ENCODE measurements at places on chromosomes 16 and 17.

GRCh38 chr16:11429123-11429522 lies 83.9 kb downstream of the RMI2 start:
- no peak for DNase-seq

DNA sequence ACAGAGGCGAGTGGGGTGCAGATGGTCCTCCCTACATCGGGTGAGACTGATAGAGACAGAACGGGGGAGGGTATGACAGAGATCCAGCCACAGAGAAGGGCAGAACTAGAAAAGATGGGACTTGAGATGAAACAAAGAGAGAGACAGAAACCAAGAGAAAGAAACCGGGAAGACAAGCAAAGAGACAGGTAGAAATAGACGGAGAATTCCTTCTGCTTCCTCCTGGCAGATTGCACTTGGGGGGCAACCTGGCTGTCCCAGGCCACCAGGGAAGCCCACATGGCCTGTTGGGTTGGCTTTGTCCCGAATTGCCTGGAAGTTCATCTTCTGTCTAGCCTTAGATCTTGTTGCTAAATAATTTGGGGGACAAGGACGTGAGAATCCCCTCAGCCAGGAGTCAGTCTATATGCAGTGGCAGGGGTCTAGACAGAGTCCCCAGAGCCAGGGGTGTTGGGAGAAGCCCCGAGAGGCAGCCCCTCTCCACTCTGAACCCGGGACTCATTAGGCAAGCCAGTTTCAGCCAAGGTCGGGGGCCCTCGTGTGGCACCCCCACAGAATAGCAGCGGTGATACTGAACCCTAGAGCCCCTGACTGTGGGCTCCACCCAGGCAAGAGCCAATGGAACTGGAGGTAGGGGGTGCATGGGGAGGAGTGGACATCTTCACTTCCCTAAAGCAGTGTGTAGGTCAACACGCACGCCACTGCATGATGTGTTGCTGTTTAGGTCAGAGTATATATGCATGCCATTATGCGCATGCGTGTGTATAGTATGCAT lies 627 bp upstream of the TSPOAP1 start:
- DNase-seq, result peak; percentile 57

- no peak for DNase-seq
Observed at GRCh38 chr16:64011650-64012049, 1110.2 kb downstream of the CDH11 start.

DNA sequence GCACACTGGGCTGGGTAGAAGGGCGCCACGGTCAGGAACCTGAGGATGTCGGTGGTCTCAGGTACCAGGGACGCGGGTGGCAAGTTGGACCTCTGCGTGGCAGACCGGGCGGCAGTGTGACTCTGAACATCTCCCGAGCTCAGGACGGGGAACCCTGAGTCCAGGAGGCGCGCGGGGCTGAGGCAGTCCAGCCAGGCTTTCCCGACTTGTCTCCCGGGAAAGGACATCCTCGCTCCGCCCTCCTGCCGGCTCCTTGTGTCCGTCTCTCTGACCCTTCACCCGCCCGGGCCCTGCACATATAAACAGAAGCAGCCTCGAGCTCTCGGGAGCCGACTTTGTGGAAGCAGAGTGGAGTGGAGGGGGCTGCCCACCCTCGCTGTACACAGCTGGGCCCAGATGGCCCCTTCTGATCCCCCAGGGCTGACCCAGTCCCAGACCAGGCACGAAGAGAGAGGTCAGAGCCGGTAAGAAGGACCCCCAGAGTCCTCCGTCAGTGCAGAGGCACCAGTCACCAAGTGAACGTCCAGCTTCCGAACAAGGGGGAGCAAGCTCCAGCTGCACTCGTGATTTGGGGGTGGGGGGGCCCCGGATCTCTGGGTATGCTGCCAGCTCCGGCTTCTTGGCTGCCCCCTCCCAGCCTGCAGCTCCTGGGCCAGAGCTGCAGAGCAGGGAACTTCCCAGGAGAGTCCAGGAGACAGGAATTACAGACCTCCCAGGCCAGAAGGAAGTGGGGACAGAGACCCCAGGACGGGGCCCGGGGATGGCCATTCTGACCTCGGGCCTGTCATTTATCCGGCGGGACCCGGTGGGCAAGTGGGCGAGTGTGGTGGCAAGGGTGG lies 8.5 kb upstream of the P2RX1 start:
- no peak for DNase-seq

- no peak for DNase-seq
Observed at GRCh38 chr16:72908362-72909167, 139.4 kb downstream of the ZFHX3 start.

DNA sequence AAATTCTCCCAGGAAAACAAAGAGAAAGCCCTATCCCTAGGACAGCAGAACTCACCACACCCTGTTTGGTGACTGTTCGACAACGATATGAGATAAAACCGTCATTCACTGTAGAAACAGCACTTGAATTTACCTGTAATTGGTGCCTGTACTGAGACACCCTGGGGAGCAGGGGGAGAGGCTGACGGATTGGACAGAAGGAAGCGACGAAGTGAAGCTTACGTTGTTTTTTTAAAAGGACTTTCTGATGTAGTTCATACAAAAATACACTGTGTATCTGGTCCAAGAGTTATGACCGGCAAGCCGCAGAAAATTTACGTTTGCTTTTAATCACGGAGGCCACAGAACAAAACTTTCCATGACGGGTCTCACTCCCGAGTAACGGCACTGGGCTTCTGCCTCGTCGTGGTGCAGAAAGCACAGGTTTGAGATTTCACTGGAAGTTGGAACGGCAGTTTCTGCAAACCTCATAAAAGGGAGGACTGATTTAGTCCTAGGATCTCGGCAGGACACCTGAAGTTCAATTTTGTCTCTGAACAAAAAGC lies 9.7 kb downstream of the NXN start:
- DNase-seq, result peak; percentile 86

- no peak for DNase-seq
Observed at GRCh38 chr16:79298894-79299799, 301.4 kb downstream of the MAF start.

GRCh38 chr16:10612649-10613179 lies 32.3 kb upstream of the EMP2 start:
- DNase-seq, result no peak

DNA sequence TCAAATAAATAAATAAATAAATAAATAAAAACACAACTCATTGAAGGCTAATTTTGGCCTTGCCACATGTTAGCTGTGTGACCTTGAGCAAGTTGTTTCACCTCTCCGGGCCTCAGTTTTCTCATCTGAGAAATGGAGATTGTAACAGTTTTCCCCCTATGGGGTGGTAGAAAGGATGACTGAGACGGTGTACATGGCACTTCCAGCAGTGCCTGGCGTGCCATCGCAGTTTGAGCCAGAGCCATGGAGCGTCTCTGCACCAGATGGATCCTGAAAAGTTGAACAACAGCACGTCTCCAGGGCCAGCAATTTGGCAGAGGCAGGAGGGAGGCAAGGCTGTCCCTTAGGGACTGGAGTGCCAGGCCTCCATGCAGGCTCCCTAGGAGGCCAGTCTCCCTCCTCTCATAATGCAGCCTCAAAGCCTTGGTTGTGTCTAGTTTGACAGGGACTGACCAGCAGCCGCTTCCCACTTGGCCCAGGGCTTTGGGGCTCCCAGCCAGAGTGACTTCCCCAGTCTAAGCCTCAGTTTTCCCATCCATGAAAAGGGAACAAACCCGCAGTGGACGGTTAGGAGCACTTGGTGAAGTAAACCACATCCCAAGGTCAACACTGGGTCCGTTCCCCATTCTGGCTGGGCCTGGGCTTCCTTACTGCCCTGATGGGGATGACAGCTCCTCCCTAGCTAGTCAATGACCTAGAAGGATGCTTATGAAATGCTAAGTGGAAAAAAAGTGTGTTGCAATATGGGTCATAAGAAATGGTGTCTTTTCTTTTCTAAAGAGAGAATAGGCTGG lies 19.3 kb downstream of the SOCS1 start:
- no peak for DNase-seq

- peak; percentile 3 for DNase-seq
Observed at GRCh38 chr17:53186001-53186400, 636.7 kb upstream of the KIF2B start.

- DNase-seq, result no peak
Observed at GRCh38 chr17:58079300-58080033, 3.8 kb upstream of the DYNLL2 start.

DNA sequence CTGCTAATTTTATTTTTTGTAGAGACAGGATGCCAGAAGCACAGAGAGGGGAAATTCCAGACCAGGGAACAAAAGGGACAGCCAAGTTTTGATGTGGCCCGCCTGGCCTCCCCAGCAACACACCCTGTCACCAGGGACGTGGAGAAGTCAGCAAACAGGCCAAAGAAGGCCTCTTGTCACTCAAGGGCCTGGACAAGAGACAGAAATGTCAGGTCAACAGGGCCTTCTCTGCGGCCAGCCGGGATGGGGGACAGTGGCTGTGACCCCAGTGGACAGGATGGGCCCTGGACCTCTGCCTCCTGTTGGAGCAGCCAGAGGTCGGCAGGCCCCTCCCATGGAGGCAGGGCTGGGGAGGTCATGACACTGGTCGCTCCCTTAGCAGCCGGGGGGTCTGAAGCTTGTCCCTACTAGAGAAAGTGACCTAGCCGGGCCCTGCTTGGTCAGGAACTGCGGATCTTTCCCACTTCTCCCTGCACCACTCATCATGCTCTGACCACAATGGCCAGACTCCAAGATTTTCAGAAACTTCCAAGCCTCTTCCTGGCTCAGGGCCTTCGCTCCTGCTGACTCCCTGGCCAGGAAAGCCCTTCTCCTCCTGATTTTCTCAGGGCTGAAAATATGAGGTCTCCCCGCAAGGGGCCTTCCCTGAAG lies 9.2 kb upstream of the TVP23A start:
- DNase-seq, result peak; percentile 98

DNA sequence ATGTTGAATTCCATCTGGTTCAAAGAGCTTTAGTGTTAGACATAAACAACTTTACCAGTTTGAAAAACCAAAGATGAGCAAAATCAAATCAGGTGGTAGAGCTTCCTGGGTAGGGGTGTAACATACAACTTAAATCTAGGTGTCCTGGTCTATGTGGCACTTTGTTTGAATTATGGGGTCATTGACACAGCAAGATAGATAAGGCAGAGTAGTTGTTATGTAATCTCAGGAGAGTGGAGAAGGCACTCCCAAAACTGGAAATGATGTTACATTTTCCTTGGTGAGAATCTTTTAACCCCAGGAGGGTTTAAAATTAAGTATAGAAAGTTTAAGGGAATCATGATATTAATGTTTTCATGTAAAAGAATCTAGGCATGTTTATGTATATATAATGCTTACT lies 31.9 kb downstream of the CCDC42 start:
- no peak for DNase-seq

GRCh38 chr17:70869402-70870085 lies 700.2 kb downstream of the KCNJ2 start:
- no peak for DNase-seq

DNA sequence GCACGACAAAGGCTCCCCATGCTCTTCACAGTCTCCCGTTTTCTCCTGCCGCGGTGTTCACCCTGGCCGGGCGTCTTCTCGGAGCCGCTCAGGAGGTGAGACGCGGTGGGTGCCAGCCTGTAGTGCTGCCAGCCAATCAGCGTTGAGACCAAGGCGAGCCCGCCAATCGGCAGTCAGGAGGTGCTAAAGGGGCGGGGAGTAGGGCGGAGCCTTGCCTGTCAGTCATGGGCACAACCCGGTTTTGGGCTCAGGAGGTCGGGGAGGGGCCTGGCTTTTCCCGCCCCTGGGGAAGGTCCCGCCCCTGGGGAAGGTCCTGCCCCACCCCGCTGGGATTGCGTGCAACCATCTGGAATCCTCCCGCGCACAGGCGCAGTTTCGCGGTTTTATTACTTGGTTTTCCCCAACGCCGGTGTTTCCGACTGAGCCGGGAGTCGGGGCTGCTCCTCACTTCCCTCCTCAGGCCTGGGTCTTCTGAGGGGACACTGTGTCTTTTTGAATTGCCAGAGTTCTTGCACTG lies at the start of gene PRDM7:
Gene PRDM7 (minus strand): TSS at position 92 of the 517 bp plus-strand sequence. CDS start 1,421 bp downstream, outside the sequence.
- peak; percentile 73 for DNase-seq

DNA sequence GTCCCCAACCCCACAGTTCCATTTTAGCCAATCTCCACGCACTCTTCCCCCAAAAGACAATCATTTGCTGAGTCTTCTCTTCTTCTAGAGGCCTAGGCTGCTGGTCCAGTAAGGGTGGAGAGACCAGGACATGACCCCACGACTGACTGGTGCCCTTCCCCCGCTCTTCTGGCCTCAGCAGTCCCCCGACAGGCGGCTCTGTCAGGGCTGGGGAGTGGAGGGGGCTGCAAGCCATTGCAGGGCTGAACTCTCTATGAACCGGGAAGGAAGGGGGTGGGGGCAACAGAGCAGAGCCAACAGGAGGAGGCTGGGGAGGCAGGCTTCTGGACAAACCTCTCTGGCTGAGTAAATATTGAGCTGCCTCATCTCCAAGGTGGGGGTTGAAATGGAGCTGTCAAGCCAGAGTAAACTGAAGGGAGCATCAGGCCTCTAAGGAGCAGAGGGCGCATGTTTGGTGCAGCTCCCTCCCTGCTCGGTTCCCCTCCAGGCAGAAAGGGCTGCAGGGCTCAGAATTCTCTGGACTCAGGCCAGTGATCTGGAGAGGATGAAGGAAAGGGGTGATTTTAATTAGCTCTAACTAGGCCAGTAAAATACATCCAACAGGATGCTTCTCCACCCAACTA lies 8.7 kb downstream of the HOXB1 start:
- DNase-seq, result peak; percentile 78

DNA sequence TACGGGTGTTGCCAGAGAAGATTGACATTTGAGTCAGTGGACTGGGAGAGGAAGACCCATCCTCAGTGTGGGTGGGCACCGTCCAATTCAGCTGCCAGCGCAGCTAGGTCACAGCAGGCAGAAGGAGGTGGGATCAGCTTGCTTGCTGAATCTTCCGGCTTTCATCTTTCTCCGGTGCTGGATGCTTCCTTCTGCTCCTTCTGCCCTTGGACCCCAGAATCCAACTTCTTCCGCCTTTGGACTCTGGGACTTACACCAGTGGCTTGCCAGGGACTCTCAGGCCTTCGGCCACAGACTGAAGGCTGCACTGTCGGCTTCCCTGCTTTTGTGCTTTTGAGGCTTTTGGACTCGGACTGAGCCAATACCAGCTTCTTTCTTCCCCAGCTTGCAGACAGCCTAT lies 46.1 kb upstream of the RPL38 start:
- DNase-seq, result no peak

DNA sequence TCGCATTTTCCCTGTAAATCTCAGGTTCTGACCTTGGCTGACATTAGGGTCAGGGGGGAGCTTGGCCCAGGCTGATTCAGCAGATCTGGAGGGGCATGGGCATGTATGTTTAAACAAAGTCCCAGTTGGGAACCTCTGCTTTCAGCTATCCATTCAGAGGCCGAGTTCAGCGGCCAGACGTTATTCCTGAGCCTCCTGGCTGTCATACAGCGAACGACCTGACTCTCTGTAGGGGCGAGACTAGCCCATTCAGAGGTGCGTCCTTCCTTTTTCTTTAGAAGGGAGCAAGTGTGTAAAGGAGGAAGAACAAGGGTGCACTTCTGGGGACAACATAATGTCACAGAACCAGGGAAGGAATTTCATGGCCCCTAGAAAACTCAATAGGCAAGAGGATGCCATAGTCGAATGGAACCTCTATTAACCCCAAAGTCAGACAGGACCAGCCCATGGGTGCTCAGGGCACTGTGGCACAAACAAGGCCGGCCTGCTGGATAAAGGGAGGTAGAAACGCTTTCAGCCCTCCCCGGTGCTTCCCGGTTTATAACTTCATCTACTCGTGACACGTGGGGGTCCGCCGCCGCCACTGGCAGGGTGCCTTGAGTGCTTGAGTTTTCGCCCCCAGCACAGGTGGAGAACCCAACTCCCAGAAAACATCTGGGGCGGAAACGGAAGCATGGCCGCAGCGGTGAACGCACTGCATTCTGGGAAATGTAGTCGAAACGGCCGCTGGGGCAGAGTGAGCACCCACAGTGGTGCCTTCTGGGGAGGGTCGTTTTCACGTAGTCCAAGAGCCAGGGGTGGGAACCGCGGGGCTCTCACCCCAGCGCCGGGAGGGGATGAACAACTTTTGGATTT lies 33.2 kb upstream of the PLCG2 start:
- DNase-seq, result peak; percentile 80

All from muscle of leg (tissue), 16 donors.